ENCODE measurements at places on chromosomes 2 and 18.
A peak's percentile ranks its signal among the peaks of the same experiment; 100 is the strongest.

- no peak for DNase-seq
Measured at GRCh38 chr2:45263147-45263546, 253.9 kb upstream of the SIX2 start.

GRCh38 chr18:45161850-45162249 lies 453.4 kb upstream of the SLC14A2 start:
- DNase-seq: no peak

GRCh38 chr2:9771481-9772017 lies 71.7 kb upstream of the TAF1B start:
- DNase-seq: peak; percentile 40

DNA sequence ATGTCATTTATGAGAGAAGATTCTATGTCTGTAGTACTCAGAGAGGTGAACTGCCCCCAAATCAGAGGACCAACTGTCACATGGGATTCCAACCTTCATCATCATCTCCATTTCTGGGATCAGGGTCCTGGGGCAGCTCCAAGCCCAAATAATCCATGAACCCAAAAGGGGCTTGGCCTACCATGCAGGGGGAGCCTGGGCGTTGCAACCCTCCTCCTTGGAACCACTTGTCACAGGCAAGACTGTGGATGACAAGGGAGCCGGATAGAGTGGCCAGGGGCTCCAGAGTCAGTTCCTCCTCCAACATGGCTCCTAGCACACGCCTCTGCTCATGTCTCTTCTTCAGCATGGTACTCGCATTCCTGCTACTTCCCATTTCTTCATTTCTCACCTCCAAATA lies 7.9 kb downstream of the CTLA4 start:
- no peak for DNase-seq

DNA sequence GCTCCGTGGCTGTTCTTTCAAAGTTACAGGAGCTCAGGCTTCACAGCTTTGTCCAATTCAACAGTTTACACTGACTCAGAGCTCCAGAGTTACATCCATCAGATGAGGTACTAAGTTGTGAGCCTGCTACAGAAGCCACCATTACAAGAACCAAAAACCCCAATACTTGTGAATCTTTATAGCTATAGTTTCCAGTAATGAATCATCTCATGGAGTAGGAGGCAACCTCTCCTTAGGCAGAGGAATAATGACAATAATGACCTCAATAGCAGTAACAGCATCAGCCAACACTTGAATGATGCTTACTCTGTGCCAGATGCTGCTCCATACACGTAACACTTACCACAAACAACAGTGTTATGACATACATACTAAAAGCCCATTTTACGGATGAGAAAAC lies 3.6 kb downstream of the ZC3H8 start:
- DNase-seq: no peak

GRCh38 chr2:178523596-178524134 lies 43.4 kb downstream of the PLEKHA3 start:
- DNase-seq: no peak

- peak; percentile 85 for DNase-seq
Measured at GRCh38 chr18:35386600-35387100, 9.5 kb upstream of the ZNF396 start.

DNA sequence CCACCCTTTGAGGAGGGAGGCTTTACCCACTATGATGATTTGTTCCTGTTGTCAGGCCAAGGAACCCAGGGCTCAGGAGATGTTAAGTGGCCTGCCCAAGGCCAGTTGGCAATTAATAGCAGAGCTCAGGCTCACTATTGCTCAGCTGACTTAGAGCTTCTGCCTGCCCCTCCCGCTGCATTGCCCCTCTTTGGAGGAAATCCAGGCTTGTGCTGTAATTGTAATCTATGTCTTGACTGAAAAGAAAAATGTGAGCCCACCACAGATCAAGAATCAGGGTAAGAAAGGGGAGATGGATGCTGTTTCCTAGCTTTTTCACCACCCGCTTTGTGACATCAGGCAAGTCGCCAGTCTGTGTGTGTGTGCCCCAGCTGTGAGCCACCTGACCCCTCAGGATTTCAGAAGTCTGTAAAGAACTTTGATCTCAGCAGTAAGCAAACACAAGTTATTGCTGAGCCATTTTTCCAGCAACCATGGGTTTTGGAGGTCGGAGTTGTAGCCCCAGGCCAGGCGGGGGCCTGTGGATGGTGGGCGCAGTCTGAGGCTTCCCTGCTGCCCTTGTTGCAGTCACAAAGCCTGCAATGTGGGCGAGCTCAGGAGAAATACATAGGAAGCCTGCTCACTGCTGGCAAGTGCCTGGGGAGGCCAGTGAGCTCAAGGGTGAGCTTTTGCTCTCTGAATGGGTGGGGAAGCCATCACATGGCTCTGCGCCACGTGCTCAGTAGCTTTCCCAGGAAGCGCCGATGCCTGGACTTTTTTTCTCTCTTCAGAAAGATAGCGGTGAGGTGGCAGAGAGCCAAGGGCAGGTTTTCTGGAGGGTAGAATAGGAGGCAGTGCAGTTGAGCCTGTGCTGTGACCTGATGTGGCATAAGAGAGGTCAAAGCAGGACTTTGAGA lies 6.1 kb downstream of the CABLES1 start:
- peak; percentile 16 for DNase-seq

DNA sequence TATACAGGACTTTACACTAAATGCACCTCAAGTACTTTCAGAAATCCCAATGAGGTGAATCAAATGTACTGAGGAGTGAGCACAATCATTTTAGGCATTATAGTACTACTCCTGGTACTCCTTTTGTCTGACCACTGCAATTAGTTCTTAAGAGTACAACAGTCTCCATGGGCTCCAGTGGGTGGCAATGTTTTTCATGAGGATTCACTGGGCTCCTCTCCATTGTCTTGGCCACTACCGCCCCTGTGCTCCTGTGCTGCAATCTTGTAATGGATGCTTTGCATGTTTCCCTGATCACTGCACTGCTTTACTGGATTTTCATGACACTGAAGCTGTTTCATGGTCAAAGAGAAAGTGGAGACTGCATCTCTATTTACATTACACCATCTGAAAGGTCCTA lies 268.5 kb upstream of the ZSWIM2 start:
- no peak for DNase-seq

- DNase-seq: no peak
Measured at GRCh38 chr2:111694700-111695101, 189.3 kb downstream of the ANAPC1 start.

DNA sequence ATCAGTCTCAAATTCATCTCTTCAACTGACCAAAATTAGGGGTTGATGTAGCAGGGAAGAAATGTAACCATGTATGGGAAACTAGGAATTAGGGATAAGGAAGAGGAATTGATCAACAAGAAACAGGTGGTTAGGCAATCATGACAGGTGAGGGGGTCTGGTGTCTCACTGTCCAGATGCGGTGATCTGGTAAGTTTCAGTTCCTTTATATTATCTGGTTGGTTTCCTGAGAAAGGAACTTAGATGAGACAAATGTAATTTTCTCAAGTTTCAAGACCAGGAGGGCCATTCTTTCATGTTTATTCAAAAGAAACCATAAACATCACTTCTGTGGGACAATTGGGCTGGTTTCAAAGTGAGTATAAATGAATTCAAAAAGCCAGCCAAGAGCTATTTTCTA lies 306.2 kb upstream of the KCNJ3 start:
- DNase-seq: no peak

DNA sequence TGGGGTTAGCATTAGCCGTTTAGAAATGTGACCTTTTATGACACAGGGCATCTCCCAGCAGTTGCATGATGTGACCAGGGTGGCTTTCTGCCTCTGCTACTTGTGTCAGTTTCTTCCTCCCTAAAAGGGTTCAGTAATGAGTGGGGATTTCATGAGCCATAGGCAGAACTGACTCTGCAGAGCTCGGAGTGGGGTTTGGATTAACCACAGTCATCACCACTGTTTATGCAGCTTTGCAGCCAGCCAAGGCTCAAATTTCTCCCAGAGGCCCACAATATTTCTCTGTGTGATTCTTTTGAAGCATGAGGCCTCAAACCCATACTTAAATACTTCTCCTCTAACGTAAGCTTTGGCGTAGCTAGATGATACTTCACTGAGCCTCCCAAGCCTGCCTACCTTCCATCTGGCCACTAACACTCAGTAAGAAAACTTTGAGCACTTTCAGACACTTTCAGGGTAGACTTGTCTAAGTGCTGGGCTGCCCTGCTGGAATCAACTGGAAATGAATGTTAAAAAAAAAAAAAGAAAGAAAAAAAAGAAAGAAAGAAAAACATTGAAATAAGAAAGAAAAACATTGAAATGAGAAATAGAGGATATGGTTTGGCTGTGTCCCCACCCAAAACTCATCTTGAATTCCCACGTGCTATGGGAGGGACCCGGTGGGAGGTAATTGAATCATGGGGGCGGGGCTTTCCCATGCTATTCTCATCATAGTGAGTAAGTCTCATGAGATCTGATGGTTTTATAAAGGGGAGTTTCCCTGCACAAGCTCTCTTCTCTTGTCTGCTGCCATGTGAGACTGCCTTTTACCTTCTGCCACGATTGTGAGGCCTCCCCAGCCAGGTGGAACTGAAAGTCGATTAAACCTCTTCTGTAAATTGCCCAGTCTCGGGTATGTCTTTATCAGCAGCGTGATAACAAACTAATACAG lies 11.5 kb upstream of the LAPTM4A start:
- no peak for DNase-seq

DNA sequence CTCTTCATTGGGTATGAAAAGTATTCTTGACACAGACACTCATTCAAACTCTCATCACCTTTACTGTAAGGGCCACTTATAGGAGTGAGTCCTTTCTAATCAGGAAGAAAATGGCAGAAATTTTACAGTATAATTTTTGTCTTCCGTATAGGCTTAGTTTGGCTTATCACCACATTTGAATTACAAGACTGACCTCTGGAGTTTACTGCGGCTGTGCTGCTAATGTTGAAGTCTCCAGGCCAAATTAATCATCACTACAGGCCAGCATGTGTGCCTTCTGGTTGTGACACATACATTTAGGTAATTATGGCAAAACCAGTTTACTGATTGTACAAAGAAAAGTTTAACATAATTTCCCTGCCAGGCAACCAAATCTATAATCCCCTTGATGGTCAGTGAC lies 753.6 kb upstream of the GCFC2 start:
- no peak for DNase-seq

- DNase-seq: no peak
Measured at GRCh38 chr2:189249171-189249570, 69.6 kb upstream of the COL5A2 start.

DNA sequence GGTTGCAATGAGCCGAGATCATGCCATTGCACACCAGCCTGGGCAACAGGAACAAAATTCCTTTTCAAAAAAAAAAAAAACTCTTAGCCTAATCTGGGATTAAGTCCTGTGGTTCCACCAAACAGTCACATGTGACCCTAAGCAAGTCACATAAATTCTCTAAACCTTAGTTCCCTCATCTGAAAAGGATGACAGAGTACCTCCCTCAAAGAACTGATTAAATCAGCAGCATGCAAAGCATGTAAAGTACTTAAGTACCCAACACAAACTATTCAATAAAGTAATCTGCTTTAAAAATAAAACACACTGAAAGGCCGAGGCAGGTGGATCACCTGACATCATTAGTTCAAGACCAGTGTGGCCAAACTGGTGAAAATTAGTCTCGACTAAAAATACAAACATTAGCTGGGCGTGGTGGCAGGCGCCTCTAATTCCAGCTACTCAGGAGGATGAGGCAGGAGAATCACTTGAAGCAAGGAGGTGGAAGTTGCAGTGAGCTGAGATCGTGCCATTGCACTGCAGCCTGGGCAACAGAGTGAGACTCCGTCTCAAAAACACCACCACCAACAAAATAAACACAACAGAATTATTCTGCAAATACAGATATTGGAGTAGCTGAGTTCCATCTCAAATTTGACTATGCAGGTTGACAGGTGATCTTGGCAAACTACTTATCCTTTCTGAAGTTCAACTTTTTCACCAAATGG lies 7.0 kb downstream of the USP34 start:
- DNase-seq: no peak

DNA sequence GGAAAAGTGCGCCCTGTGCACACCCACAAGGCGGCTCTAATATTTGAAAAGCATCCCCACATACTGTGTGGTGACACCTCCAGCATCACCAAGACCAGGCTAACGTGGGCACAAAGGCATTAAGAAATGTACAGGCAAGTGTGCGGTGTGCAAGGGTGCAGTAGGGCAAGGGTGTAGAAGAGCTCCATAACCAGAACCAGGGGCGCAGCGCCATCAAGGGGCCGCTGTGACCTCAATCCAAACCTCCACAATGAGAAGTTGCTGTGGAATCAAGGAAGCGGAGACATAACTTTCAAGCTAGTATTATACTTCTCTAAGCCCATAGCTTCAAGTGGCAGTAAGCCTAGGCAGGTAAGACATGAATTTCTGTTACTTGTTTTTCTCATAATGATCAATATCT lies 13.0 kb downstream of the L3MBTL4 start:
- DNase-seq: no peak

DNA sequence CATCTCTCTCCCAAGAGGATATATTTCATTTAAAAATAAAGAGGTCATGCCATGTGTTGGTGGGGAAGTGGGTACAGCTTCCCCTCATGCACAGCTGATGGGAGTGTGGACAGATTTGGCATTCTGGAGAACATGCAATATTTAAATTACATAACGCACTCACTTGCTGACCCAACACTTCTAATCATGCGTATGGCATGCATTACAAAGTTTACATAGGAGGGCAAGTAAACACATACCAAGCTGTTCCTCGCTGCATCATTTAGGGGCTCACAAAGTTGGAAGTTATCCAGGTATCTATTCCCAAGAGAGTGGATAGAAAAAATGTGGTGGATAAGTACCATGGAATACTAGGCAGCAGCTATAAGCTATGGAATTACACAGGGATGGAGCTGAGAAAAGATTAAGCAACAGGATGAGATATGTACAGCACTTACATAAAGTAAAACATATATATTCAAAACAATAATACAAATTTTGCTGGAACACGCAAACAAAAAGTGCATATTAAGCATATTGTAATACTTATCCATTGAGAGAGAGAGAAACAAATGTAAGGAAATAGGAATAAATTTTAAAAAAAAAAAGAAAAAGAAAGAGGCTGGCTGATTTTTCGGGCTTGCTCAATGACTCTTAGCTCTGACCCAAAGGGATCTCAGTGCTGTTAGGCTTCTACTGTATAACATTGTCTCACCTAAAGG lies 11.0 kb downstream of the CYP1B1 start:
- no peak for DNase-seq

- no peak for DNase-seq
Measured at GRCh38 chr2:138267161-138267901, 234.2 kb upstream of the SPOPL start.

GRCh38 chr18:77177009-77177408 lies 44.4 kb upstream of the MBP start:
- DNase-seq: no peak

- no peak for DNase-seq
Measured at GRCh38 chr2:73203055-73203681, 794 bp downstream of the NOTO start.

Data from midbrain (tissue), 1 donor.